Thoracic aorta (tissue), 2 donors: ENCODE measurements at places on chromosomes 7 and 10.

DNA sequence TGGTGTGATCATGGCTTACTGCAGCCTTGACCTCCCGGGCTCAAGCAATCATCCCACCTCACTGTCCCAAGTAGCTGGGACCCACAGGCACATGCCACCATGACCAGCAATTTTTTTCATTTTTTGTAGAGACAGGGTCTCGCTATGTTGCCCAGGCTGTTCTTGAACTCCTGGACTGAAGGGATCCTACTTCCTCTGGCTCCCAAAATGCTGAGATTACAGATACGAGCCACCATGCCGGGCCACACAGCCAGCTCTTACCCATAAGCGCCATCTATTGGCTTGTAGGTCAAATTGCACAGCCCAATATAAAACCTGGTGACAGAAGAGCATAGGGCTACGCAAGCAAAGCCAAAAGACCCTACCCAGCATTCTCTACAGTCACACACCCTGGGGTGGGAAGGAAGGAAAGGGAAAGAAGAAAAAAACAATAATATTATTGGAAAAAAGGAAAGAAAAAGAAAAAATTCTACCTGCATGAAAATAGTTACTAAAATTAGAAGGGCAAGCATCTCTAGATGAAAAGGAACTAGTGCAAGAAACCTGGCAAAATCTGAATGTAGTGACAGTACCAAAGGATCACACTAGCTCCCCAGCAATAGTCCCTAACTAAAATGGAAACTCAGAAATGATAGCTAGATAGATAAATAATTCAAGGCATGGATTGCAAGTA lies 29.4 kb upstream of the AMPH start:
- no peak for DNase-seq

DNA sequence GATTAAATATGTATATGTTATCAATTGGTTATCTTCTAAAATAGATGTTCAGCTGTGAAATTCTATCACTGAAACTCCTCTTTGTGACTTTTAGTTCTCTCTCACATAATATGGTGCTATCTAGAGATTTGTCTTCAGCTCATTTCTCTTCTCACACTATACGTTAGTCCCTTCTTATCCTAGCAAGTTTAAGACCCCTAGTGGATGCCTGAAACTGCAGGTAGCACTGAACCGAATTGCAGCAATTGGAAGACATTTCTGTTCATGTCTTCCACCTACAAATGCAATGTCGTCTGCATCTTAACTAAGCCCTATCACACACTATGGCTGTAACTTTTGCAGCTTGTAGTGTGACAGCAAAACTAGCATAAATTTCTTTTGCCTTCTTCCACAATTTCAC lies 442.7 kb upstream of the POM121L12 start:
- no peak for DNase-seq

DNA sequence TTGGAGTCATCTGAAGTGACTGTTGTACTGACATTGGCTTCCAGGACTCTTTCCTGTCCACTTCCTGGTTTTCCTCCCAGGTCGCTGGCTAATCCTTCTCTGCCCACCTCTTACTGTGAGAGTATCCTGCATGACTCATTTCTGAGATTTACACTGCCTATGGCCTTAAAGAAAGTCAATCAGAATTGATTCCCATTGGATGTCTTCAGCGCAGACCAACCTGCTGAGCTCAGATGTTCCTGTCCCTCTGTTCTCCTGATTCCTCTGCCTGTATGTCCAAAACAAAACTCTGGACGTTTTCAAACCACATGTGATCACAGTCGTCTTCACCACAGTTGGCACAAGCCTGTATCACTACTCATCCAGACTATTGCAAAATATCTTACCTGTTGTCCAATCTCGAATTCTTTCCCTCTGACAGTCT lies 262.1 kb downstream of the CREB5 start:
- no peak for DNase-seq

- no peak for DNase-seq
Observed at GRCh38 chr7:41501006-41501405, 201.9 kb downstream of the INHBA start.

DNA sequence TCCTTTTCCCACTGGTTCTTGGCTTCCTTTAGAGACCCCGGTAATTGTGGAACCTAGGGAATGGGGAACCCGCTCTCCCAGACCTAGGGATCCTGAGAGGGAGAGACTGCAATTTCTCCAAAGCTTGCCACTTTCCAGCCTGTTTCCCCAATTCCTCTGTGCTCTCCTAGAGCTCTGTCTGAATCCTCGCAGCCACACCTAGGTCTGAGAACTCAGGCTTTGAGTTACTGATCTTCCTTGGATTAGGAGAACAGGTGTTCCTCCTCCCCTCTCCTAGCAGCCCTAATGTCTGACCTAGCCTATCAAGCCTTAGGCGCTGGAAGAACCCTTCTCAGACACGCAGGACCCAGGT lies 20.0 kb downstream of the WNT8B start:
- DNase-seq = no peak

DNA sequence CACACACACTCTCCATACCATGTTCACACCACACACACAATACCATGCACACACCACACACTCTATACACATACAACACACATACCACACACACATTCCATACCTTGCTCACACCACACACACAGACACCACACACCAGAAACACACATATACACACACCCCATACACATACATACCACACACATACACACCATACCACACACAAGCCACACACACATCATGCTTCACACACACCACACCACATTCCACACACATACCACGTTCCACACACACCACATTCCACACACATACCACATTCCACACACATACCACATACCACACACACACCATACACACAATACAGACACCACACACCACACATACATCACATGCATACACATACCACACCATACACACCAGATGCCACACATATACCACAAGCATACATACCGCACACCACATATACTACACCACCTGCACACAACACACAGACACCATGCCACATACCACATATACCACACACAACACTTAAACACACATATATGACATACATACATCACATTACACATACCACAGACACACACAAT lies 282.7 kb downstream of the POU6F2 start:
- DNase-seq = no peak

DNA sequence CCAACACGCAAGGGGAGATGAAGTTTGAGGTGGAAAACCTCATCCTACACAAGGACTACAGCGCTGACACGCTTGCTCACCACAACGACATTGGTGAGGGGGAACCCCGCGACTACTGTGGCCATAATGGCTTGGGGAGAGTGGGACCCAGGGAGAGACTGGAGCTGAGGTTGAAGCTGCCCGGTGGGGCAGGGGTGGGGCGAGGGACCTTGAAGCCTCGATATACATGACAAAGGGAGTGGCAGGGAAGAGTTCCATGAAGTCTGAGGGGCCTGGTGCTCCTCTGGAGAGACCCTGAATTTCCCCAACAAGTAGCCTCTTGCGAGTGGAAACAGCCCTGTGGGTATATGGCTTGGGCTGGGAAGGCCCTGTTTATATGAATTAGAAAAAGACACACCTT lies 3.1 kb downstream of the PLAU start:
- no peak for DNase-seq

DNA sequence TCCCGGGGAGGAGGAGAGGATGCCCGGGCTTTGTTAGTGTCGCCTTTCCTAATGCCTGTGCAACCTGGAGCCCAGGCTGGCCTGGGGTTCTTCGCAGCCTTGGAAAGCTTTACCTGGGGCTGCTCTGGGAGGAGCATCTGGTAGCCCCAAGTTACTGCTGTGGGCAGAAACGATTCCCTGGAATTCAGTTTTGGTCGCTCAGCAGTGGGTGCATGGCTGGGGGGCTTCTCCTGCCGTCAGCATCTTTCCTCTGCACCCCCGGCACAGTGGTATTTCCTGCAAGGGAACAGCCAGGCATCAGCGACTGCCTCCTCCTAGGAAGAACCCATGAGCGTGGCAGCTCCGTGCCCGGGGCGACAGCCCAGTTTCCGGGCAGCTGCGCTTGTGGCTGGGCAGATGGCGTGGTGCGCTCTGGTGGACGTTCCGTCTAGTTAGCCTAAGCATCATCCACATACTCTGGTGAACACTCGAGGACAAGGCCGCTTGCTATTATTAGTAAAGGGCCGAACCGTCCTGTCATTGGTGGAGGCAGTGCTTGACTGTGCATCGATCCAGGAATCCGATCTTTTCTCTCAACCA lies 107.0 kb upstream of the BTBD16 start:
- no peak for DNase-seq

- no peak for DNase-seq
Observed at GRCh38 chr10:42985436-42986316, 91.2 kb upstream of the RET start.

DNA sequence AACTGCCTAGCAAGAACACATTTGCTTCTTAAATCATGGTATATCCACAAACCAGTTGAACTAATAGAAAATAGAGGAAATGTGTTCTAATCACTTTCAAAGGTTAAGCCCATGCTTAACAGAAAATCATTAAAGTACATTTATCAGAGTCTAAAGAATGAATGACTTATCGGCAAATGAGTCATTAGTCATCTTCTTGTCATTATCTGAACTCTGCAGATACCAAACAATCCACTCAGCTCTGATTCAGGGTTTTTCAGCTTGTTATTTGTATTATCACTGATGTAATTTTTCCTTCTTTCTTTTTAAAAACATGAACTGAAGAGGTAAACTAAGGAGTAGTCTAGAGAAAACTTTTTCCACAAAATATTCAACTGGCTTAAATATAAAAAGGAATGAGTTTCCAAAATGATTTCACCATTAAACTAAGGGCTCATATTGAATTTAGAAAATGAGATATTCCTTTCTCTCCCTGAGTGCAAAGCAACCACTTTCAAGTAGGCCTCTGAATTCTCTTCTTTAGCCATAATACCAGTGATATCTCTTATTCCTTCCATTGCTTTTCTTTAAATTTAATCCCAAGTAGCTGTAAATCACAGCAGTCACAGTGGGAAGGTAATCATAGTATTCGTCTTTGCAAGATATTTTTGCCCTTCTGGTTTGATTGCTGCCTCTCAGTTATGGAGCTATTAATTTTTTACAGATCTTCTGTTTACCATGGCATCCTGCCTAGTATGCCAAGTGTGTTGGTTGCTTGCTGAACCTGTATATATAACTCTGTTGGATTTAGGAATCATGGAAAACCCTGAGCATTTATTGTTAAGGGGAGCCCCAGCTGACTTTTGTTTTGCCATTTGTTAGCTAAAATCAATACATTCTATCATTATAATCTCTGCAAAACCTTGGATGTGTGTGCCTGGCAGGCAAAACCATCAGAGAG lies 125.1 kb downstream of the THSD7A start:
- no peak for DNase-seq

DNA sequence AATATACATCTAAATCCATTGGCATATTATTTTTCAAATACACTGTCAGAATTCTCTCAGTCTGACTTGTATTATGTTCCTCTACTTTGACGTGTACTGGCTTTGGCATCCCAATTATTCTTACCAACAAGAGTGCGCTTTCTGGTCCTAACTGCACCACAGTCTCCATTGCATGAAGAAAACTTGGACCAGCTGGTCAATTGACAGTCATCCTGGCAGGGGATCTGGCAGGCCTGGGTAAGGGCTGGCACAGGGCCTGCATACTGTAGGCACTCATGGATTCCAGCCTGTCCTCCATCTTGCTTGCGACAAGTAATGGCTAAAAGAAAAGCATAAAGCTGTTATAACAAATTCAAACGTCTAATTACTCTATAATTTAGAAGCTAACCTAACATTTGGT lies 384.9 kb downstream of the THSD7A start:
- DNase-seq = no peak

- DNase-seq = no peak
Observed at GRCh38 chr7:25863005-25863728, 288.8 kb upstream of the NFE2L3 start.
